ENCODE measurements at places on chromosomes 7 and 10. TPM values are rescaled to one million over a fixed set of nuclear protein-coding genes. Genes with fewer than 3 reads are reported as not detected.
A peak's percentile ranks its signal among the peaks of the same experiment; 100 is the strongest.

- no peak overlapping the region for H3K4me3 ChIP-seq
- H3K4me1 ChIP-seq: peaks cover 44% of the 10 kb centered on the region
- peaks cover 32% of the 10 kb centered on the region for H3K36me3 ChIP-seq
- no peak for DNase-seq
- no peaks in the 10 kb centered on the region for H3K27me3 ChIP-seq
Observed at GRCh38 chr10:6351495-6351894, 148.8 kb downstream of the PFKFB3 start.

The KDM7A gene
- 12.5 TPM for total RNA-seq

The SMO gene
- total RNA-seq: not detected

GRCh38 chr7:82375713-82376112 is 67.9 kb downstream of the CACNA2D1 start:
- H3K27me3 ChIP-seq: no peaks in the 10 kb centered on the region
- no peak overlapping the region for H3K27ac ChIP-seq
- no peak for DNase-seq

The TAS2R41 gene
- not detected for total RNA-seq

GRCh38 chr7:32670110-32671025 is 175.1 kb downstream of the AVL9 start:
- no peak overlapping the region for H3K4me3 ChIP-seq
- H3K27ac ChIP-seq: no peak overlapping the region
- no peaks in the 10 kb centered on the region for H3K36me3 ChIP-seq
- DNase-seq: no peak

DNA sequence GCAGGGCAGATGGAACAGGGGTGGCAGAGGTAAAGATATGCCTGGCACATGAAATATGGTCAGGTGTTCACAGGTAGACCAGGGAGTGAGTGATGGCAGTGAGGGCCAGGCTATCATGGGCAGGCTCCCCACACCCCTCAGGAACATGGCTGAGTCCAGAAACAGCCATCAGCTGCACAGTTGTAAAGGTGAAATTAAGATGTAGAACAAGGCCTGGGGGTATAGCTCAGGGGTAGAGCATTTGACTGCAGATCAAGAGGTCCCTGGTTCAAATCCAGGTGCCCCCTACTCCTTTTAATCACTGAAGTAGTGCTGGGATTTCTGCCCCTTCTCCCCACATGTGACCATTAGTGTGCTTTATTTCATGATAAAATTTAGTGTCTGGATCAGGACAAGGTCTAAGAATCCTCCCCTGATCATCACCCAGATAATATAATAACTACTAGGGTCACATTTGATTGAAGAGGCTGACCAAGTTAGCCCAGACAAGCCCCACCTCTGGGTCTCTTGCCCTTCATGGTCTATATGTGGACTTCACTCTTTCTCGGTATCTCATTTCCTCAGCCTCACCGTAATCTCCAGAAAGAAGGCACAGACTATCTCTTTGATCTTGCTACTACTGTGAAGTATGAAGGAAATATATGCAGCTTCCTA is 69.0 kb downstream of the ZNF783 start:
- H3K4me1 ChIP-seq: no peaks in the 10 kb centered on the region
- no peak overlapping the region for H3K4me3 ChIP-seq
- peaks cover 15% of the 10 kb centered on the region for H3K27me3 ChIP-seq
- no peak overlapping the region for H3K27ac ChIP-seq
- H3K36me3 ChIP-seq: no peaks in the 10 kb centered on the region
- no peak for DNase-seq

GRCh38 chr10:67297637-67298181 is 371.9 kb downstream of the LRRTM3 start:
- H3K27ac ChIP-seq: no peak overlapping the region
- no peak for DNase-seq
- no peak overlapping the region for H3K4me3 ChIP-seq
- no peaks in the 10 kb centered on the region for H3K4me1 ChIP-seq
- no peaks in the 10 kb centered on the region for H3K36me3 ChIP-seq

The NODAL gene
- total RNA-seq: not detected

DNA sequence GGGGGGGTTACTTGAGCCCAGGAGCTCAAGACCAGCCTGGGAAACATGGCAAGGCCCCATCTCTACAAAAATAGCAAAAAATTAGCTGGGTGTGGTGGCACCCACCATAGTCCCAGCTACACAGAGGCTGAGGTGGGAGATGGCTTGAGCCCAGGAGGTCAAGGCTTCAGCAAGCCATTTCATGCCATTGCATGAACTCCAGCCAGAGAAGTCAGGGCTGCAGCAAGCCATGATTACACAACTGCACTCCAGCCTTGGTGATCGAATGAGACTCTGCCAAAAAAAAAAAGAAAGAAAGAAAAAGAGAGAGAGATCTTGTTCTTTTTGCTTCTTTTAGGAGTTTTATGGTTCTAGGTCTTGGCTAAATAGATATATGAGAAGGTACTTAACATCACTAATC is 200.2 kb upstream of the PHYHIPL start:
- H3K36me3 ChIP-seq: no peaks in the 10 kb centered on the region
- no peak overlapping the region for H3K27ac ChIP-seq
- DNase-seq: no peak
- H3K27me3 ChIP-seq: no peaks in the 10 kb centered on the region
- H3K4me1 ChIP-seq: no peaks in the 10 kb centered on the region

The TYW1B gene
- total RNA-seq: 4.5 TPM

GRCh38 chr7:139543801-139544603 is 20.5 kb downstream of the CLEC2L start:
- H3K27ac ChIP-seq: no peak overlapping the region
- no peak for DNase-seq
- H3K4me1 ChIP-seq: no peaks in the 10 kb centered on the region
- H3K36me3 ChIP-seq: no peaks in the 10 kb centered on the region

The CHAT gene
- not detected for total RNA-seq

- H3K27me3 ChIP-seq: no peaks in the 10 kb centered on the region
- peaks cover 2% of the 10 kb centered on the region for H3K4me1 ChIP-seq
- no peak overlapping the region for H3K4me3 ChIP-seq
- H3K27ac ChIP-seq: no peak overlapping the region
Observed at GRCh38 chr10:75028748-75029147, 82.7 kb upstream of the SAMD8 start.

DNA sequence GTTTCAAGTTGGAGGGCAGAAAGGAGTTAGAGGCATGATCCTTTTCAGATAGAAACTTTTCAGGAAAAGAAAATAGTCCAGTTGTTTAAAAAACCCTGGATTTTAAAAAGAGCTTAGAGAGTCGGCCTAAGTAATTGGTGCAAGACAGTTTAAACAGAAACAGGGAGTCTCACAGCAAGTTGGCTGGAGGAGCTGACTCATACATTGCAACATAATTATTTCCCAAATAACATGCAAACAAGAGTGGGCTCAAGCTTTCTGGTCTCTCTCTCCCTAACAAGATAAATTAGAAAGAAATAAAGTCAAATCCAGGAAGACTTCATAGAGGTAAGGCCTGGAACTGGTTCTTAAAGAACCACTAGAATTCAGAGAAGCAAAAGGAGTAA is 100.3 kb upstream of the AGBL3 start:
- no peaks in the 10 kb centered on the region for H3K27me3 ChIP-seq
- H3K36me3 ChIP-seq: no peaks in the 10 kb centered on the region
- no peak for DNase-seq
- H3K4me3 ChIP-seq: no peak overlapping the region
- peaks cover 17% of the 10 kb centered on the region for H3K4me1 ChIP-seq
- peak overlapping the region; percentile 21 for H3K27ac ChIP-seq

The WDR86 gene
- total RNA-seq: 0.29 TPM

- no peaks in the 10 kb centered on the region for H3K4me1 ChIP-seq
- no peaks in the 10 kb centered on the region for H3K36me3 ChIP-seq
- no peak for DNase-seq
- no peak overlapping the region for H3K4me3 ChIP-seq
- no peak overlapping the region for H3K27ac ChIP-seq
Observed at GRCh38 chr7:103689255-103689654, 243.2 kb upstream of the SLC26A5 start.

GRCh38 chr7:22499044-22499443 is 944 bp downstream of the STEAP1B start:
- DNase-seq: no peak
- peaks cover 29% of the 10 kb centered on the region for H3K27me3 ChIP-seq
- H3K4me3 ChIP-seq: no peak overlapping the region
- no peaks in the 10 kb centered on the region for H3K36me3 ChIP-seq
- H3K4me1 ChIP-seq: peaks cover 8% of the 10 kb centered on the region

GRCh38 chr7:139427788-139428187 is 55.7 kb downstream of the KLRG2 start:
- peaks cover 12% of the 10 kb centered on the region for H3K36me3 ChIP-seq
- no peak overlapping the region for H3K4me3 ChIP-seq
- H3K27me3 ChIP-seq: no peaks in the 10 kb centered on the region

The LRIT1 gene
- not detected for total RNA-seq

The LIPM gene
- total RNA-seq: not detected

The IMMP2L gene
- 6.5 TPM for total RNA-seq

The CRYGN gene
- not detected for total RNA-seq

- H3K4me1 ChIP-seq: no peaks in the 10 kb centered on the region
- no peak for DNase-seq
- peaks cover 3% of the 10 kb centered on the region for H3K27me3 ChIP-seq
- H3K27ac ChIP-seq: no peak overlapping the region
- no peak overlapping the region for H3K4me3 ChIP-seq
Observed at GRCh38 chr7:7385421-7385820, 150.3 kb downstream of the COL28A1 start.

The CELF2 gene
- total RNA-seq: 181 TPM

The NPC1L1 gene
- not detected for total RNA-seq

The NEBL gene
- not detected for total RNA-seq

The SPAM1 gene
- not detected for total RNA-seq

- DNase-seq: no peak
- H3K27me3 ChIP-seq: no peaks in the 10 kb centered on the region
- H3K27ac ChIP-seq: no peak overlapping the region
- H3K4me3 ChIP-seq: no peak overlapping the region
- H3K36me3 ChIP-seq: no peaks in the 10 kb centered on the region
Observed at GRCh38 chr10:52359441-52359840, 45.4 kb downstream of the DKK1 start.

The ACTL6B gene
- total RNA-seq: not detected

DNA sequence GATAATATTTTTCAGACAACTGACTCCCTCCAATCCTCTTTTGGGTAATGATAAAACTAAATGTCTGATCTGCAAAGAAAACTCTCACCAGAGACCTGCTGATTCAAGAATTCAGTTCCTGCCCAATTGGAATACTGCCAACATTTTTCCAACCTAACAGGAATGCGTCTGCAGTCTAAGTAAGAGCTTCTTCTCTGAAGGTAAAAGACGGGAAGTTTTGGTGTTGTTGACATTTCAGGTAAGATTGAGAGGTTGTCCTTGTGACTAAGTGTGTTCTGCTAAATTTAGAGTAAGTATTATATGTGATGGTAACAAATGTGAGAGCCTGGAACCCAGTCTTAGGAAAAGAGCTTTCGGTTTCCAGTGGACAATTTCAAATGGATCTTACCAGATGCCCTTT is 17.6 kb downstream of the IFIT5 start:
- no peaks in the 10 kb centered on the region for H3K4me1 ChIP-seq
- H3K36me3 ChIP-seq: no peaks in the 10 kb centered on the region
- DNase-seq: no peak
- H3K4me3 ChIP-seq: no peak overlapping the region
- no peak overlapping the region for H3K27ac ChIP-seq
- H3K27me3 ChIP-seq: peaks cover 42% of the 10 kb centered on the region

GRCh38 chr10:98154076-98154475 is 19.6 kb downstream of the R3HCC1L start:
- H3K4me1 ChIP-seq: no peaks in the 10 kb centered on the region
- H3K4me3 ChIP-seq: no peak overlapping the region
- DNase-seq: no peak
- H3K27me3 ChIP-seq: no peaks in the 10 kb centered on the region
- peaks cover 59% of the 10 kb centered on the region for H3K36me3 ChIP-seq

GRCh38 chr10:80966326-80966986 is 428.8 kb downstream of the SH2D4B start:
- DNase-seq: no peak
- H3K36me3 ChIP-seq: no peaks in the 10 kb centered on the region
- no peak overlapping the region for H3K4me3 ChIP-seq
- H3K27ac ChIP-seq: no peak overlapping the region
- no peaks in the 10 kb centered on the region for H3K4me1 ChIP-seq
- H3K27me3 ChIP-seq: peaks cover 8% of the 10 kb centered on the region

GRCh38 chr10:62779487-62780248 is 24.9 kb upstream of the ADO start:
- no peak overlapping the region for H3K27ac ChIP-seq
- H3K4me1 ChIP-seq: peaks cover 11% of the 10 kb centered on the region
- H3K4me3 ChIP-seq: no peak overlapping the region
- DNase-seq: peak; percentile 50

GRCh38 chr10:82683945-82684344 is 809.0 kb downstream of the NRG3 start:
- DNase-seq: no peak
- H3K4me3 ChIP-seq: no peak overlapping the region
- H3K27me3 ChIP-seq: no peaks in the 10 kb centered on the region
- no peaks in the 10 kb centered on the region for H3K36me3 ChIP-seq

DNA sequence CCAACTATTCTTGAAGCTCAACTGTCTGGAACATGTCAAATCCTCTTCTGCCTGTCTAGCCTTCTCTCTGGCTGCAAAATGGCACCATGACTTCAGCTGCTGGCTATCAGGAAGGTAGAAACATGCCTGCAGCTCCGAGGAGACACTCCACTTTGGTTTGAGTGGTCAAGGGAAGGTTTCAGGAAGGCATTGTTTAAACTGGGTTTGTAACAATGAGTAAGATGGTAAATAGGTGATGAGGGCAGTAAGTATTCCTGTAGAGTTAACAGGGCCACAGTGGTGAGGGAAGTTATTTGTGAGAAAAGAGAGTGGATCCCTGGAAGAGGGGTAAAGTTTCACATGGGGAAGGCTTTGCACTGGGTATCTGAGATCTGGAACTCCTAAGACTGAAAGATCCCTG is 231.5 kb downstream of the ABCA13 start:
- H3K4me1 ChIP-seq: no peaks in the 10 kb centered on the region
- no peaks in the 10 kb centered on the region for H3K36me3 ChIP-seq
- H3K27ac ChIP-seq: no peak overlapping the region
- H3K27me3 ChIP-seq: no peaks in the 10 kb centered on the region

DNA sequence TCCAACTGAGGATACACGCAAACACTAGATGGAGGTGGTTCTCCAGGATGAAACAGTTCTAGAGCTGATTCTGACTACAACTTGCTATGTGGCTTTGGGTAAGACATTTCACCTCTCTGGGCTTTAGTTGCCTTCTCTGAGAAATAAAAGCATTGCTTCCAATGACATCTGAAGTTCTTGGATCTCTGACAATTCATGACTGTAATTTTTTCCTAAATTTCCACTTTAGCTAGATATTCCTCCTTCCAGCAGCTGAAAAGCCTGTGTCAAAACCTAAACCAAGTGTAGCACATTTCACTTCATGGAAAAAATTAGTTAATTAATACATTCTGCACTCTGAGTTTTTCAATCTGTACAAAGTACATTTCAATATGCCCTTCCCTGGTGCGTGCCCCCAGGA is 50.0 kb upstream of the ANK3 start:
- no peaks in the 10 kb centered on the region for H3K27me3 ChIP-seq
- H3K36me3 ChIP-seq: no peaks in the 10 kb centered on the region
- no peaks in the 10 kb centered on the region for H3K4me1 ChIP-seq
- H3K27ac ChIP-seq: no peak overlapping the region
- no peak overlapping the region for H3K4me3 ChIP-seq

The DDX50 gene
- 44.6 TPM for total RNA-seq
